Stimulated activated CD4-positive, alpha-beta T cell treated with anti-CD3 and anti-CD28 coated beads, TNF-alpha, amount 100 ng/mL, for 1 hour (primary cell): ENCODE measurements at places on chromosomes 12 and 14.

- no peak for DNase-seq
Measured at GRCh38 chr14:84084056-84084630, 1445.8 kb upstream of the FLRT2 start.

DNA sequence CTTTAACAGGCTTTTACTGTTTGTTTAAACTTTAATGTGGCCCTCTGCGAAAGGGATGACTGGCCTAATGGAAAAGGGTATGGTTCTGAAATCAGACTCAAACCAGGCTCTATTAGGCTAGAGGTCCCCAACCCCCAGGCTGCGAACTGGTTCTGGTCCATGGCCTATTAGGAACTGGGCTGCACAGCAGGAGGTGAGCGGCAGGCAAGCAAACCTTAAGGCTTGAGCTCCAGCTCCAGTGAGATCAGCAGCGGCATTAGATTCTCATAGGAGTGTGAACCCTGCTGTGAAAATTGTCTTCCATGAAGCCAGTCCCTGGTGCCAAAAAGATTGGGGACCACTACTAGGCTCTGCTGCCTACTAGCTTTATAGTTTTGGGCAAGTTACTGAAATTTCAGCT is 11.1 kb downstream of the GALNT4 start:
- no peak for DNase-seq

DNA sequence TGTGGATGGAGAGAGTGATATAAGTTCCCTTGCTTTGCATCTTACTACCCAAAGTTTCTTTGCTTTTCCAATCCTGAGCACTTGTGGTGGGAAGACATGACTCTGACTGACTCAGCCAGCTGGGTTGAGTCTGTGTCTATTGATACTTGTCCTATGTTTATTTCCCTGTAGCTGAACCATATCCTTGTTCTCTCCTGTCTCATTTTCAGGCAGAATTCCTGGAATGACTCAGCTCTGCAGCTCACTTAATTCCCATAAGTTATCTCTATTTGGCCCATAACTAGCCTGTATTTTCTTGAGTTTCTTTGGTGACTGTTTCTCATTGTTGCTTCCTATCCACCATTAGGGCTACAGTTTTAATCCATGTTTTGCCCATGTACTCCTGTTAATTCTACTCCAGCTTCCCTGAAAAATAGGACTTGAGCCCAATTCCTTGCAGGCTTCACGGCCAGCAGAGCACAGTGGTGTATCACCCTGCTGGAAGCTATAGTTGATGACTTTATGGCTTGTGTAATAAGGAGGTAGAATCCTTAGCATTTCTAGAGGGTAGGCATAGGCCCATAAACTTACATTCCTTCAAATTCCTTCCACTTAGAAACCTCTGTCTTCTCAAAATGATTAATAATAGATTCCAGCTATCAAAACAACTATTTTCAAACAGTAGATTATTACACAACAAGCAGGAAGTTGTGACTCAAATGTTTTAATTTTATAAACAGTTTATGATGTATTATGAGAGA is 183.1 kb downstream of the TMTC3 start:
- DNase-seq, result no peak

DNA sequence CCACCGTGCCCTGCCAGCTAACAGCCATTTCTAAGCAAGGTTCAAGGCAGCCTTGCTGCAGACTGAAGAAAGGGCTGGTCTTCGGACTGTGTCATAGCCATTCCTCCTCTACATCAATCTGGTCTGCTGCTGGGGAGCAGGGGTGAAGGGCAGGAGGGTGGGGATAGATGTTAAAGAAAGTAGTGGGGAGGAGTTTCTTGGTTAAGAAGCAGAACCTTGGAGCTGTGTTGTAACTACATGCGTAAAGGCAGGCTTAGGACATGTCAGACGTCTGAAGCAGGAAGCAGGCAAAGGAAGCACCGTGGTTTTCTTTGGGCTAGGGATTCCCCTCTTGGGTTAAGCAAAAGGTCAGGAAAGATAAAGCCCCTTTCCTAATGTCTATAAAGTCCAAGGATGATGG is 18.1 kb upstream of the NEK9 start:
- DNase-seq, result no peak

DNA sequence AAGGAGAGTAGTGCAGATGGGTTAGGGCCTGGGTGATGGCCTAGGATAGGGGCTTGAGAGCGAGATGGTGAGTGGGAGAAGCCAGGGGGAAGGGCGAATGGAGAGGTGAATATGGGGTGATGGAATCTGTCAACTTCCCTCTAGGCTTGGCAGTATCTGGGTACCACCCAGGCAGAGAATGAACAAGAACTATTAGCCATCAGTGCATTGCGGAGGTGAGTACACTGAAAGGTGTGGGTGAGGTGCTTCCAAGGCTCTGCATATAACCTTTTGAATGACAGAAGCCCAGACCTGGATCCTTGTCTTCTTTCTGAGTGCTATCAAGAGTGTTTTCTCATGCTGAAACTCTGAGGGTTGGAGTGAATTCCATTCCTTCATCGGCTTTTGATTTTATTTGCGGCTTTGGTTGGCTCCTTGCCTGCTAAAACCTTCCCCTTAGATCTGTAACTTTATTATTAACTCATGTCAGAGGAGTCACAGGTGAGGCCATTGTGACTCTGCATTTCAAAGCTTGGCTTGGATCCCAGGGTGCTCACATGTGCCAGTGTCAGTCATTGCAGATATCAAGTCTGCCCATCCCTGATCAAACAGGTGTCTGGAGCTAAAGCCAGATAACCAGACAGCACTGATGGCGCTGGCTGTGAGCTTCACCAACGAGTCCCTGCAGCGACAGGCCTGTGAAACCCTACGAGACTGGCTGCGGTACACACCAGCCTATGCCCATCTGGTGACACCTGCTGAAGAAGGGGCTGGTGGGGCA is 18.6 kb downstream of the PEX5 start:
- DNase-seq, result no peak

GRCh38 chr12:93908846-93909567 is 231.8 kb downstream of the CRADD start:
- no peak for DNase-seq

GRCh38 chr14:90727082-90727481 is 89.1 kb downstream of the TTC7B start:
- DNase-seq, result no peak

- no peak for DNase-seq
Measured at GRCh38 chr14:29339494-29340172, 573.0 kb downstream of the FOXG1 start.

DNA sequence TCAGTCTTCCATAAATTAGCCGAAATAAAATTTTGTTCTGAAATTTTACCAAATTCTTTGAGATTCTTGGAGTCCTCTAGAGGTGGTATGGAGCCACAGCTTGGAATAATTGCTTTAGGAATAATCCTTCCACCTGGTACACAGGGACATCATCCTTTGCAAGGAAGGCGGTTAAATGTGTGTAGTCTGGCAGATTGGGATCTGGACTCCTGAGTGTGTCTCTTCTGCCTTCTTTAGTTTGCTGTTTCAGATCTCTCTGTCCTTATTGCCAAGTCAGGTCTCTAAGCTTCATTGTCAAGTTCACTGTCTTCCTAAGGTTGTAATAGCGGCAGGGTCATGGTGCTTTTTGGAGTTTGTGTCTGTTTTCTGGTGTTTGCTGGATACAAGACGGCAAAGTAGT is 393.9 kb upstream of the RGS6 start:
- no peak for DNase-seq
